Tibial nerve (tissue), 4 donors: ENCODE measurements at places on chromosomes 3 and 15. TPM values are rescaled to one million over a fixed set of nuclear protein-coding genes. Genes with fewer than 3 reads are reported as not detected.

Gene UNC13C
- total RNA-seq, result under 0.01 TPM

Gene BFSP2
- total RNA-seq, result 2.6 TPM

Gene INSYN1
- total RNA-seq, result 2.8 TPM

Gene FGF7
- total RNA-seq, result 216 TPM

Gene DAPK2
- total RNA-seq, result 28.9 TPM

Gene FEZF2
- not detected for total RNA-seq

Gene P2RY1
- 8.4 TPM for total RNA-seq

Gene MRPS25
- 22.7 TPM for total RNA-seq

Gene MCTP2
- total RNA-seq, result 12.0 TPM

Gene ZNF80
- total RNA-seq, result not detected

Gene SLC22A14
- 1.2 TPM for total RNA-seq
